Stimulated activated naive CD8-positive, alpha-beta T cell treated with anti-CD3 and anti-CD28 coated beads, Interleukin-15, Interleukin-2, amounts not matched to agents 100 U/mL and 50 U/mL, for 24 hours (primary cell): ENCODE measurements at places on chromosomes 1 and 21.

DNA sequence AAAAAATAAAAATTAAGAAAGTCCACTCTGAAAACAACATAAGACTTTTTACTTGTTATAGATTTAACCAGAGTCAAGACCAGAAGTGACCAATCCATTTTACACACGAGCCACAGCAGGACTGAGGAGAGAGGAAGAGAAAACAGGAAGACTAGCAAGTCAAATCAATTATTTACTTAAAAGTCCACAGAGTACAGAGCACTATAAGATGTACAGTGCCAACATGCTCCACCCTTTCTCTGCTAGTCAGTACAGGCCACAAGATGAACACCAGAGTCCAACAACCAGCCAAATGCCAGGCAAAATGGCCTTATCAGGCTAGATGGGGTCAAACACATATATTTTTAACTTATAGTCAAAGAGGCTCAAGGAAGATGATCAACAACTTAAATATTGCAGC, 19.5 kb downstream of the LUZP1 start:
- no peak for DNase-seq

DNA sequence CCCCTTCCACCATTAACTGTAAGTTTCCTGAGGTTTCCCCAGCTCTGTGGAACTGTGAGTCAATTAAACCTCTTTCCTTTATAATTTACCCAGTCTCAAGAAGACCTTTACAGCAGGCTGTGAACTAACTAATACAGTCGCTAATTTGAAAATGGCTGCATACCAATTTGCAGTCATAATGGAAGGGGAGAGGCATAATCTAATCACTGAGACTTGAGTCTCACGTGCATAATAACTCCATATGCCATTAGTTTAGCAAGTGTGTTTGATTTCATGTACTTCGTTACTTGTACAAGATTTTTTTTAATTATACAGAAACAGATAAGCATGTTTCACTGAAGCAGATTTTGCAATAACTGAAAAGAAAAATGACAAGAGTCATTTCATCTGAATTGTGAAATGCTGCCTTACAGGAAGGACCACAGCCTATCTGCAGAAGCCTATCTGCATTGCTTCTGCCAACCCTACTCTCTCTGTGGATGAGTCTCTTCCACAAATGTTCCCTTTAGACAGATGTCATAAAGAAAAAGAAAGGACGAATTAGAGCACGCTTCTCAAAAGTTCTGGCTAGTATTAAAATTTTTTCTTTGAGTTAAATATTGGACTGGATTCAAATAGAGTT, 99.1 kb downstream of the PTGER3 start:
- no peak for DNase-seq

DNA sequence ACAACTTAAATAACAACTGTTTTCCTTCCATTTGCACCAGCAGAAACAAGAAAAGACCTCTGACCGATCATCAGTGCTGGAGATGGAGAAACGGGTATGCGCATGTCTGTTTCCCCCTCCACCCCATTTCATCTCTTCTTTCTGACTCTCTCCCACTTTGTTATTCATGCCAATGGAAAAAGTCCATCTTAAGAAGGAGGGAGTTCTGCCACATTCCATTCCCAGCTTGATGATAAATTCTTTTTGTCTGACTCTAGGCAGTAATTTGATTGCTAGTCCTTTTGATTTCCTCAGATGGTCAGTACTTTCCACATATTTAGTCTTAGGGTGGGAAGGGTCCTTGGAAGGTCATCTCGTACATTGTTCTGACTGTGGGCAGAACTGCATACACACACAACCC, 142.5 kb downstream of the SYT2 start:
- DNase-seq = no peak

- peak; percentile 59 for DNase-seq
Measured at GRCh38 chr1:45012639-45013278, 705 bp downstream of the UROD start.

- no peak for DNase-seq
Measured at GRCh38 chr1:7558481-7558880, 212.6 kb upstream of the VAMP3 start.

- DNase-seq = no peak
Measured at GRCh38 chr21:14874379-14874778, 190.4 kb downstream of the NRIP1 start.

DNA sequence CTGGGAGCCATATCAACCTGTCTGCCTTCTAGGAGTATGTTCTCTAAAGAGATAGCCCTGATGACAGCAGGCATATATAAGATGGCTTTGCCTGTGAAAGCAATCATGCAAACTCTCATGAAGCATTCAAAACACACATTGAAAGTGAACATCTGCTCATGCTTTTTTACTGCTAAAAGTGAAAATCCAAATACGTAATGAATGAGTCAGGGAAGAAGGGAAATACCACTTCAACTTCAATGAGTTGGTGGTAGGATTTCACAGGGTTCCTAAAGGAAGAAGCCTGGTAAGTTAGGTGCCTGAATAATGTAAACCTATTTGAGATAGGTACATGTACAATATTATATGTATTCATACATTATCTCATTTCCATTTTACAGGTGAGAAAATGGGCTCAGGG, 50.5 kb upstream of the SLFNL1 start:
- no peak for DNase-seq

GRCh38 chr1:198122693-198123092, 34.1 kb upstream of the NEK7 start:
- DNase-seq = no peak

- DNase-seq = no peak
Measured at GRCh38 chr1:179042087-179042486, 16.4 kb downstream of the FAM20B start.

- no peak for DNase-seq
Measured at GRCh38 chr21:46096596-46097335, 1.1 kb upstream of the COL6A2 start.

- DNase-seq = no peak
Measured at GRCh38 chr1:158685085-158685484, 1.4 kb downstream of the SPTA1 start.

DNA sequence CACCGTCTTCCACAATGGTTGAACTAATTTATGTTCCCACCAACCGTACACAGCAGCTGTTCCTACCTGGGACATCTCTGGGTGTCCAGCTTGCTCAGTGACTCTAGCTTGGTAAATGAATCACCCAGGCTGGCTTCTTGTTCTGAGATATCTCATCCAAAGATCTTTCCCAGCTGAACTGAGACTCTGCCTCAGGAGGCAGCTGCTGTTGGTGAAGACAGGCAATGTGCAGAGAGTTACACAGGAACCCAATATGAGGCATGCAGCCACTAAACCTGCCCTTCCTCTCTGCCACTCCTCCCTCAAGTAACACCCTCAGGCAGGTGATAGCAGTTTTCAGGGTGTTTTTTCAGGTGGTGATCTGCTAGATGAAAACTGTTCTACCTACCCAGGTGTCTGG, 14.0 kb upstream of the FOXO6 start:
- DNase-seq = no peak

GRCh38 chr1:167298325-167298724, 77.6 kb downstream of the POU2F1 start:
- no peak for DNase-seq

- no peak for DNase-seq
Measured at GRCh38 chr1:229470406-229471043, 36.6 kb upstream of the ACTA1 start.

- DNase-seq = no peak
Measured at GRCh38 chr1:175320804-175321203, 128.2 kb upstream of the KIAA0040 start.

GRCh38 chr1:216502528-216503162, 79.4 kb upstream of the USH2A start:
- DNase-seq = no peak

DNA sequence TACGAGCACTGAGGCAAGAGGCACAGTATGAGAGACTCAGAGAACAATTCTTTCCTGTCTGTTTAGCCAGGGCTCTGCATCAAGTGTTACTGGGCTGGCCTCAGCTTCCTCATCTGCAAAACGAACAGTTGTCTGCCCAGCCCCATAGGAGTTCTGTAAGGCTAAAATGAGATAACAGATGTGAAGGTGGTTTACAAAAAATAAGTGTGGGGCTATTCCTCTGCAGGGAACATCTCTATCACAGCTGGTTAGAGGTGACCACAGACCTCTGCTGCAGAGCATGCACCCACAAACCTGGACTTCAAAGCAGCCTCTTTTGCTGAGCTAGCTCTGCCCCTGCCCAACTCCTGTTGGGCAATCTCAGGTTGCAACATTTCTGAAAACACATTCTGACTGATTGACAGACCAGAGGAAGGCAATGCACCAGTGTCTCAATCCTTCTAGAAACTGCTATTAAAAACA, 10.5 kb upstream of the OLIG1 start:
- DNase-seq = no peak

- peak; percentile 23 for DNase-seq
Measured at GRCh38 chr1:20551945-20552727, at the start of gene FAM43B. FAM43B (plus strand) TSS chr1:20552573; CDS start chr1:20552974, 401 bp downstream.

- DNase-seq = no peak
Measured at GRCh38 chr1:82486468-82486867, 685.7 kb downstream of the ADGRL2 start.

DNA sequence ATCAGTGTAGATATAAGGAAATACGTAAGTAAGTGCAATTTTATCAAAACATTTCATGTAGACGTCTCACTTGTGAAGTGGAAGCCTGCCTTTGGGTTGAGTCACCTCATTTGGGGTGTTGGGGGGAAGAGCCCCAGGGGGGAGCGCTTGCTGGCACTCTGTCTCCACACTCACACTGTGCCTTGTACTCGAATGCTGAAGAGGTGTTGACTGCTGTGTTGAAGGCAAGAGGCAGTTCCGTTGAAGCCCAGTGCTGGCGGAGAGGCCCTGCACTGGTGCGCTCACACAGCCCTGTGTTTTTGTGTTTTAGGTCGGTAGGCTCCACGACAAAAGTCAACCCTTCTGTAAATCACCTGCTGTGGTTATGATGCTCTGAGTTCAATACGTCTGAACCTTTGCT, 131.9 kb upstream of the COL6A1 start:
- no peak for DNase-seq

DNA sequence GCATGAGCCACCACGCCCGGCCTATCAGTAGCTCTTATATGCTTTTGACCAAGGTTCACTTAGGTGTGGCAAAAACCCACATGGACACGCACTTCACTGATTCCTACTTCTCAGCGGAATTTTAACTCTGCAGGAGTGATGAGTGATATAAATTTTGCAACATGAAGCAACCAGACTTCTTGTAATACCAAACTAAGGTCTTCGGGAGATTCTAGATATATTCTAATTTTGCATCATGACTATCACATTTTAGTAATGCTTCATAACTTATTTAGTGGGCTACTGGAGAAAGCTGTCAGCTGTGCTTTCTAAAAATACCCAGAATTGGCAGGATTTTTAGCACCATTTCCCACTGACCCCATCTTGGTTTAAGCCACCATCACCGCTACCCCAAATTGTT, 27.8 kb downstream of the RHCE start:
- DNase-seq = no peak

GRCh38 chr1:94130851-94131595, 10.1 kb upstream of the ABCA4 start:
- no peak for DNase-seq

DNA sequence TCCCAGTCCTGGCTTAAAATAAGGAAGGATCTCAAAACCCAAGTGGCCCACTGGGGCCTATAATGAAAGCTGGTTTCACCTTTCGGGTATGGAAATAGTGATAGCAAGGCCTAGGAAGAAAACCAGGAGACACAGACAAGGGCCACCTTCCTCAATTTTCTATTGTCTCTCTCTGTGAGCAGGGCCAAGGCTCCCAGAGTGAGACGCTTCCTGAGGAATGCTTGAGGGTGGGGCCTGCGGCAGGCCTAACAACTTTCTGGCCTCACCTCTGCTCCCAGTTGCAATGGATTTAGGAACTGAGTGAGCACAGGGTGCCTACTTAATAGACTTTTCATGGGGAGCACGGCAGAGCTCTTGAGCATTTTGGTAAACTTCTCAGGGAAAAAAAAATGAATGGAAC, 300.9 kb downstream of the ASTN1 start:
- no peak for DNase-seq

- DNase-seq = no peak
Measured at GRCh38 chr1:86207323-86207722, 50.8 kb upstream of the COL24A1 start.

DNA sequence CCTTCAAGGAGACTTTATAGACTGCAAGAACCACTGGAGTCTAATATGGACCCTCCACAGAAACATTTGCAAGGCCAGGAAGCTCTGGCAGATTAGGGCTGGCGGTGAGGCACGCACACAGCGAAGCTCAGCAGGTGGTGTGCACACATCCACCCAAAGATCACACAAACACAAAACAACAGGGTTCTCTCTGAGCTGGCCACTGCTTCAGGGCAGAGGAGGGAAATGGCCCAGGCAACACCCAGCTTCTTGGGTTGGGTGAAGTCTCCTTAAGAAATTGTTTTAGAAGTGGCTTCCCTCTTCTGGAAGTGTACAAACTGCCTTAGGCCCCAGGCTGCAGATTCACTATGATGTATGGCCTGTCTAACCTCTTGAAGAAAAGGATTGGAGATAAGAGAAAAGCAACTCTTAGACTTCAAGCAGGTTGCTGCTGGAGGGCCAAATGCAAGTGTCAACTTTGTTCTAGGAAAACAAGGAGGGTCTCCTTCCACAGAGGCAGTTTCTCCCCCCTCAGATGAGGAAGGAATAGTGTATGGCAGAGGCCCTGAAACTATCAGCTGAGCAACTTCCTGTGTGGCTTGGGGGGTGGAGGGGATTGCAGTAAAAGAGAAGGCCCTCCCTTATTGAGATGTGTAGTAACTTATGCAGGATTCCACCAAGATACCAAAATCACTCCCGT, 2.0 kb downstream of the RCSD1 start:
- DNase-seq = peak; percentile 45

GRCh38 chr1:85544689-85545215, 35.8 kb upstream of the CCN1 start:
- no peak for DNase-seq

- no peak for DNase-seq
Measured at GRCh38 chr21:19908390-19908789, 1089.8 kb upstream of the NCAM2 start.

DNA sequence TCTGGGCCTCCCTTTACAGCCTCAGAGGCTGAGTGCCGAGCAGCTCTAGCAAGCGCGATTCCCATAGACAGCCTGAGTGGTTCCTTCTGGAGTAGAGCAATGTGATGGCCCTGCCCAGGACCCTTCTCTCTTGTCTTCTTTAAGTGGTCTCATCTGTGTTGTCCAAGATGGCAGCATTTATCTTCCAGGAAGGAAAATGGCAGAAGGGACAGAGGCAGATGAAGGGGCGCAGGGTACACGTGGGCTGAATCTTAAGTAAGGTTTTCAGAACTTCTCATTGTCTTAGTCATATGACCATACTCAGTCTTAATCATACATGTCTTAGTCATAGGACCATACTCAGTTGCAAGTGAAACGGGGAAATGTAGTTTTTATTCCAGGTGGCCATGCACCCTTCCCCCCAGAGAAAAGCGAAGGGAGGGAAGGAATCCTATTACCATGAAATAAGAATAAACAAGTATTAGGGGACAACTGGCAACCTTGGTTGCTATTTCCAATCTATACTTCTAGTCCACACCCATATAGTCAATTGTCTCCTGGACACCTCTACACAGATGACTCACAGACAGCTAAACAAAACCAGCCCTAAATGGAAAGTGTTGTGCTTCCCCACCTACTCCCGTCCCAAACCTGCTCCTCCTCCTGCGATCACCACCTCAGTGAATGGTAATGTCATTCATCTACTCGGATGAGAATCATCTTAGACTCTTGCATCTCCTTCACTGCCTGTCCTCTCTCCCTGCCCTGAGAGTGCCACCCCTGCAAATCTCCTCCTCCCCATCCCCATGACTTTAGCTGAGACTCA, 13.3 kb downstream of the OVAAL start:
- peak; percentile 40 for DNase-seq

GRCh38 chr1:160767395-160768294, 28.3 kb upstream of the LY9 start:
- peak; percentile 51 for DNase-seq
